Brain pericyte (primary cell): ENCODE measurements at places on chromosomes 12 and 14.

GRCh38 chr14:64864258-64864657 is 15.4 kb downstream of the SPTB start:
- no peak for DNase-seq

DNA sequence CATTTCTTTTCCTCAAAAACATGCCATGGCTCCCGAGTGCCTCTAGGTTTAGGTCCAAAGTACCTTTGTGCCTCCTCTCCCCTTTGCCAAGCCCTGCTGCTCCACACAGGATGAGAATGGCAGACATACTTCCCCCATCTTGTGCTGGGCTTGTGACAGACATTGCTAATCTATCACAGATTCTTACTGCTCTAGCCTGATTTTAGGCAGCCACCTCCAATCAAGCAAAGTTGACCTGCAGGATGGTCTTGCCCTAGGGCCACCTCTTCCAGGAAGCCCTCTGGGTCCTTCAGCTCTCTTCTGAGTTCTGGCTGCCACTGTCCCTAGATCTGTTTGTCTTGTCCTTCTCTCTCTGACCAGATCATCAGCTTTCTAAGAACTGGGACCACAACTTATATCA is 20.5 kb downstream of the FOXN4 start:
- DNase-seq, result no peak

DNA sequence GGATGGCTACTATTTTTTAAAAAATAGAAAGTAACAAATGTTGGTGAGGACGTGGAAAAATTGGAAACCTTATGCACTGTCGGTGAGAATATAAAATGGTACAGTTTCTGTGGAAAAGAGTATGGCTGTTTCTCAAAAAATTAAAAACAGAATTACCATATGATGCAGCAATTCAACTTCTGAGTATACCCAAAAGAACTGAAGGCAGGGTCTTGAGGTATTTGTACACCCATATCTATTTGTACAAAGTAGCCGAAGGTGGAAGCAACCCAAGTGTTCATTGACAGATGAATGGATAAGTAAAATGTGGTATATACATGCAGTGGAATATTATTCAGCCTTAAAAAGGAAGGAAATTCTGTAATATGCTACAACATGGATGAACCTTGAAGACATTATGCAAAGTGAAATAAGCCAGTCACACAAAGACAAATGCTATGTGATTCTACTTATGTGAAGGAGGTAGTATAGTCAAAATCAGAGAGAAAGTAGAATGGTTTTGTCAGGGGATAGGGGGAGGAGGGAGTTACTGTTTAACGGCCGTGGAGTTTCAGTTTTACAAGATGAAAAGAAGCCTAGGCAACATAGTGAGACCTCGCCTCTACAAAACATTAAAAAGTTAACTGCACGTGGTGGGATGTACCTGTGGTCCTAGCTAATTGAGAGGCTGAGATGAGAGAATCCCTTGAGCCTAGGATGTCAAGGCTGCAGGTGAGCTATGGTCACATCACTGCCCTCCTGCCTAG is 38.4 kb upstream of the CCT2 start:
- DNase-seq, result no peak

- no peak for DNase-seq
Measured at GRCh38 chr12:8667270-8667669, 4.6 kb upstream of the MFAP5 start.

GRCh38 chr12:29516431-29516875 is 19.0 kb upstream of the OVCH1 start:
- DNase-seq, result no peak

- DNase-seq, result no peak
Measured at GRCh38 chr12:106415134-106415533, 57.6 kb downstream of the POLR3B start.

DNA sequence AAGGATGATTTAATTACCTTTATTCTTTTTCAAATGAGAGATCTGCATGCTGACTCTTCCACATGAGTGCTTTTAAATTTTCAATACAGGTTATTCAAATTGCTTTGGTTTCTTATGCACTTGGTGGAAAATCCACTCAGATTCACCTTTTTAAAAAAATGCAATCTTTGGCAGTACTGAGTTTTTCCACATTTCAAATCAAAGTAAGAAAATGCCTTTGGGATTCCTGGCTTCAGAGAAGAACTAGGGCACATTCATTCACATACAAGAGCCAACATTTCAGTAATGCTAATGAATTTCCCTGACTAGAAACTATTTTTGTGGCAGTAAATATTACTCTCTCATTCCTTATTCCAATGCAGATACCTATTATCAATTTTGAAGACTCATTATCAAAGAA is 342.2 kb downstream of the ETNK1 start:
- no peak for DNase-seq

DNA sequence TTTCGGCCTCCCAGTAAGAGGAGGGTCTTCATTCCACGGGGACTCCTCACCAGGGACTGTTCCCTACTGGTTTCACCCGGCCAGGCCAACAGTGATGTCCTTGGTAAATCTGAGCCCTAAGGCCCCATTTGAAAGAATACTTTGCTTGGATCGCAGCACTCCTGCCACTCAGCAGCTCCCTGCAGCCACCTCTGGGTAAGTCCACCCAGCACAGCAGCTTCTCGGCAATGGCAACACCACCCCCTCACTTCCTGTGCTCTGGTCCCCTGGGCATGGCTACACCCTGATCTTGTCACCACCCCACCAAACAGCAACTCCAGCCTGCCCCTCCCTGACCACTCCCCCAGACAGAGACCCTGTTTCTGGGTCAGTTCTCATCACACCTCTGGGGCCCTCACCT is 100.3 kb downstream of the SETD3 start:
- DNase-seq, result no peak

DNA sequence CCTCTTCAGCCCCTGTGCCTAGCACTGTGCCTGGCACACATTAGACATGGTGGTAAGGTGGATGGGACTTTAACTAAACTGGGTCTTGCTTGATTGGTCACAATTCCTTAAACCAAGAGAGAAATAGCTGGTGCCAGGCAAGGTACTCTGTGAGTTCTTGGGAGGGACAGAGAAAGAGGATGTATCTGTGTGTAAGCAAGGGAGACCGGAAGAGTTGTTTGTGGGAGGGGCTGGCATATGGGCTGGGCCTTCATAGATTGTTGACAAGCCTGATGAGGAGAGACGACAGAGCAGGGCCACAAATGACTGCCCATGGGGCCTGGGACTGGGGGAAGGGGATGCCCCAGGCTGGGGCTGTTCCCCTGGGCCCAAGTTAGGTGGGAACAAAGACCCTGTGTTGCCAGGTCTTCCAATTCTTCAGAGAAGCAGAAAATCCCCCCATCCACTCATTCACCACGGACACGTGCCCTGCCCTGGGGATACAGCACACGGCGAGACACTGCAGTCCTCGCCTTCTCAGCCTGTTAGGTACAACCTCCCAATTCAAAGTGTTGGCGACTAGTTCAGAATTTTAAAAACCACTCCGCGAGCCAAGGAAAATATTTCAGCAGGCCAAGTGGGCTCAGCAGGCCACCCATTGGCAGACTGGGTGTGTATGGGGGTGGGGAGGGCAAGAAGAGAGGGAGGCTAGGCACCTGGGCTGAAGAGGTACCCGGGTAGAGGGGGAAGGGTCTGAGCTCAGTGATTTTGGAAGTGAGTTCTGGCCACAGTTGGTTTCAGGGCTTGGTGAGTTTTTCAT is 11.4 kb upstream of the CYP46A1 start:
- no peak for DNase-seq

DNA sequence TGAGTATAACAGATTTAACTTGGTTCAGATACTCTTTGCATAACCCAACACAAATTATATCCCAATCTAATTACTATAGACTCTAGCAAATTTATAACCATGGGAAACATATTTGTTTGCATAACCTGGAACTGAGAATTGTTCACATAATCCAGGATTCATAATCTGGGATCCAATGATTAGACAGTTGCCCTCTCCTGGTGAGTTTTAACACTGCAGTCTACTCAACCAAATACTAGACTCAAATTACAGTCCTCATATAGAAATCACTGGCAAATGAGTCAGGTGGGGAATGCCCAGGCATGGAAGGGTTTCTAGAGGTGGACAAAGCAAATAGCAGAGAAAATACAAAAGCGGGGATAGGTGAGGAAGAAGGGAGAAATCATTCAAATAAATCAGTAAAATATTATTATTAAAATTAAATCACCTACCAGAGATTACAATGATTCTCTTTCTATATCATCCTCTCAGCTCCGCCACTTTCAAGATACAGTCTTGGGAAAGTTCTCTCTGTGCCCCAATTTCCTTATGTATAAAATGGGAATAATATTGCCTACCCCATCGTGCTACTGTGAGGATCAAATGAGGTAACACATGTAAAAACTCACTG is 9.4 kb downstream of the GCH1 start:
- no peak for DNase-seq

- no peak for DNase-seq
Measured at GRCh38 chr12:8519171-8519570, 5.9 kb downstream of the CLEC4D start.

DNA sequence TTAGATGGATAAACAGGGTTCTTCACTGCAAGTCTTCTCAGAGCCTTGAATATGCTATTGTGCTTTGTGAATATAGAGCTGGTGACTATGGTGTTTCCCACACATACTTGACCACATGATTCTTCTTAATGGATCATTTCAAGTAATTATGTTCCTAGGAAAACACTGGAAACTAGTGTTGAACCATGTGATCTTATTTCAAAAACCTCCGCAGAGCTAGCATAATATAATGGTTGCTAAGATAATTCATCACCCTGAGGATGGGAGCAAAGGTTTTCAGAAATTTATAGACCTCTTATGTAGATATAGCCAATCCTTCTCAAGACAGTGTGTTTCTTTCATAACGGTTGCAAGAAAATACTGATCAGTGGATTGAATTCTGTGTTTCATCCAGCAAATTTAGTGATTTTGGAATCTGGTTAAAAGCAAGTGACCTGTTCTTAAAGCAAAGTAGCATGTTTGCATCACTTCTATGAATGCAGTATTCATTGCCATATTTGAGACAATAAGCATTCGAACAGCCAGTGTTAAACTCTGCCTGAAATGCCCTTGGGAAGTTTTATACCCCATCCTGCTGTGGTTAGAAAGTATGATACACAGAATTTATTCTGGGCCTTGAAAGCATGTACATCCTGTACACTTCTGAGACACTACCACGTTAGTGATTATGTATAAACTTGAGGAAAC is 341.0 kb upstream of the E2F7 start:
- DNase-seq, result no peak

GRCh38 chr12:46107591-46107990 is 117.2 kb upstream of the SCAF11 start:
- DNase-seq, result no peak

DNA sequence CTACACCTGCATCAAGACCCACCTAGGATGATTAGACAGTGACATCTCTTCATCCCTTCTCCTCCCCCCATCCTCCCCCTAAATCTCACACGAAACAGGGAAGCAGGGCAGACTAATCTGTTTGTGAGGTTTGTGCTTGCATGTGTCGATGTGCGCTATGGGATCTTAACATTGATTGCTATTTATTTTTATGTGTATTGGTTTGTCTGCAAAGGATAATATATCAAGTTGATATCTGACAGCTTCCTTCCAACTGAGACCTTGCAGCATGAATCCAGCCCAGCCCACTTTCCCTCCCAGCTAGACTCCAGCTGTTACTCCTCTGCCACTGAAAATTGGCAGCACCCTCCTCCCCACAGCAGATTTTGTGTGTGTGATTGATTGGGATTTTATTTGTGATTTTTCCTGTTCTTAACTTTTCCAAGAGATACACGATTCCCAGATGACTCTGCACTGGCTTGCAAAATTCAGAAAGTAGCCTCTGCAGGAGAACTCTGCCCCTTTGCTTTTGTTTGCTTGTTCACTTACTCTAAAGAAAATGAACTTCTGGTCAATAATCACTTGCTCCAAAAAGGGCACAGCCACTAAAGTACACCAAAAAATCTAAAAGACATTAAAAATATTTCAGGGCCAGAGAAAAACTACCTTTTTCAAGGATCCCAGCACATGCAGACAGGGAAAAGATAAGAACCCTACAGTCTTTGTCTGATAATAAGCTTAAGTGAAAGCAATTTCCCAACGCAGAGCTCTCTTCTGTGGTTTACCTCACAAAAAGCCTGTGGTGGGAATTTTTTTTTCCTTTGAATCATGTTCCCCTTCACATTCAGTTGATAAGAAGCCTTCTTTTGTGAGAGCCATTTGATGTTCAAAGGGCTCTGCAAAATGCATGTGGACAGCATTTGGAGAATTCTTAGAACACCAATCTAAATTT is 222.1 kb downstream of the RPS29 start:
- DNase-seq, result no peak

DNA sequence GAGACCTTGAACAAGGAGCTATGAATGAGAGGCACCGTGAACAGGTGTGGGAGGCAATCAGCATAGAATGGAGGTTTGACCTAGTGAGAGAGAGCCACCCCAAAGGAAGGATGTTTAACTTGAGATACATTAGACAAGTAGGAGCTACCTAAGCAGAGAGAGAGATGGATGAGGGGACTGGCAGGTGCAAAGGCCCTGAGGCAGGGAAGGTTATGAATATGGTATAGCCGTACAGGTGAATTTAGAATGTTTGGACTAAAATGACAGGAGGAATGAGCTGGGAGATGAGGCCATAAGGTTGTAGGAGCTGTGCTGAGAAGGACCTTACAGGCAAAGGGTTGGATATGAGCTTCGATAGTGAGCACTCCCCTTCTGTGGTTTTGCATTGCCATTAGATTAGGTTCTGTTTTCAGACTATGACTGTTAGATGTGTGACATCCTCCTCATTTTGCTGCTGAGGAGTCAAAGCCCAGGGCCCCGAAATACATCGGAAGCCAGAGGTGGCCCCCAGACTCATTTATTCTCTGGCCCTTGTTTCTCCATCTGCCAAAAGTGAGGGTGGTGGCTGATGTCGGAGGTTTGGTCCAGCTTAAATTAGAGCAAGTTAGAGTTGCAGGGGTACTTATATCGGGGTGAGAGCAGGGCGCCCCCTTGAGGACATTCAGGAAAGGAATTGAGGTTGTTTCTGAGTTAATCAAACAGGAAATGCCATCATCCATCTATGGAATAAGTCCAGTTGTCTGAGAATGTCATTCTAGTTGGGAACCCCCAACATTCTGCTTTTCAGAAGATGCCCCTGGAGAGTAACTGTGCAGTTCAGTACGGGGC is 29.4 kb downstream of the SLC24A4 start:
- no peak for DNase-seq

GRCh38 chr12:65275627-65276026 is 2.9 kb upstream of the MSRB3 start:
- DNase-seq, result no peak

DNA sequence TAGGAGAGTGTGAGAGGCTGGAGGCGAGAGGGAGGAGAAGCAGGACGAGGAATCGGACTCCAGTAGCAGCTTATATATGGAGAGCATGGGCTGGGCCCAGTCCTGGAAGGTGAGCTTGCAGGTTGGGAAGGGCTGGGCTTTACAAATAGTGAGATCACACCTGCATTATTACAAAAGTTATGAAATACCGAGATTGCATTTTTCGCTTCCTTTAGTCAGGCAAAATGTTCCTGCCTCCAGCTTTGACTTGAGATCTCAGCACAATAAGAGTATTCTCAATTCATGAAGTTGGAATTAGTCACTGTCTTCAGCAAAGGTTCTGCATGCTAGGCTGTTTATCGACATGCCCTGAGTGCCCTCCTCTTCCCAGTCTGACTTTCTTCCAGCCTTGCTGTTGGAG is at the start of gene KRT6B:
Gene KRT6B, minus strand, starts transcription at position 46 of the 400 bp plus-strand sequence. CDS start 68 bp downstream, outside the sequence.
- no peak for DNase-seq

- DNase-seq, result no peak
Measured at GRCh38 chr12:123150275-123150743, 581 bp downstream of the PITPNM2 start.

- no peak for DNase-seq
Measured at GRCh38 chr14:68846466-68846865, 53.6 kb upstream of the ZFP36L1 start.
